ENCODE measurements at places on chromosomes 12 and 14. TPM values are rescaled to one million over a fixed set of nuclear protein-coding genes. Genes with fewer than 3 reads are reported as not detected.

FGF6 gene
- not detected for total RNA-seq

ADCY4 gene
- total RNA-seq: 16.7 TPM

SIX4 gene
- 6.5 TPM for total RNA-seq

EIF2S3B gene
- 15.0 TPM for total RNA-seq

AKAP5 gene
- 0.12 TPM for total RNA-seq

MMP14 gene
- 361 TPM for total RNA-seq

ALX1 gene
- total RNA-seq: 0.08 TPM

ZNF219 gene
- 2.3 TPM for total RNA-seq

GDF3 gene
- total RNA-seq: not detected

SMAGP gene
- total RNA-seq: 5.4 TPM

TTC6 gene
- total RNA-seq: not detected

SRRM4 gene
- not detected for total RNA-seq

POLE gene
- 12.5 TPM for total RNA-seq

KRT2 gene
- not detected for total RNA-seq

RFX4 gene
- total RNA-seq: not detected

ANO4 gene
- 0.08 TPM for total RNA-seq

SERPINA12 gene
- total RNA-seq: not detected

DBX2 gene
- total RNA-seq: not detected

TCL1B gene
- total RNA-seq: not detected

CCDC198 gene
- not detected for total RNA-seq

ACOT4 gene
- 0.68 TPM for total RNA-seq

POLE2 gene
- 4.9 TPM for total RNA-seq

PTPN6 gene
- total RNA-seq: 0.08 TPM

IFNG-AS1 gene
- not detected for total RNA-seq

CLEC7A gene
- total RNA-seq: not detected

TAS2R19 gene
- 4.3 TPM for total RNA-seq

CRY1 gene
- 13.2 TPM for total RNA-seq

P2RX2 gene
- not detected for total RNA-seq

DHRS1 gene
- 20.9 TPM for total RNA-seq

OTOGL gene
- 0.08 TPM for total RNA-seq

KRT85 gene
- not detected for total RNA-seq

SOAT2 gene
- not detected for total RNA-seq

SPTB gene
- not detected for total RNA-seq

REP15 gene
- 0.68 TPM for total RNA-seq

NTF3 gene
- 10.8 TPM for total RNA-seq

PRB2 gene
- total RNA-seq: not detected

MAPKAPK5 gene
- total RNA-seq: 18.3 TPM

ASPG gene
- not detected for total RNA-seq

ACRBP gene
- total RNA-seq: 0.23 TPM

ACOT6 gene
- not detected for total RNA-seq

PLEKHG7 gene
- total RNA-seq: not detected

MEG3 gene
- total RNA-seq: 24.7 TPM

LRRC43 gene
- total RNA-seq: 1.2 TPM

RNFT2 gene
- 4.2 TPM for total RNA-seq

NFE2 gene
- total RNA-seq: not detected

OR11H7 gene
- total RNA-seq: not detected

NOXRED1 gene
- total RNA-seq: 0.70 TPM

TMCC3 gene
- total RNA-seq: under 0.01 TPM

MBIP gene
- 5.5 TPM for total RNA-seq

SPIC gene
- total RNA-seq: not detected

GPD1 gene
- 0.47 TPM for total RNA-seq

HSP90AA1 gene
- 202 TPM for total RNA-seq

NRL gene
- 1.2 TPM for total RNA-seq

PRKD1 gene
- total RNA-seq: 7.7 TPM

ST8SIA1 gene
- 5.6 TPM for total RNA-seq

CHGA gene
- total RNA-seq: 0.59 TPM

SART3 gene
- 105 TPM for total RNA-seq

RPGRIP1 gene
- under 0.01 TPM for total RNA-seq

CFAP251 gene
- 2.3 TPM for total RNA-seq

All from smooth muscle cell of the coronary artery (primary cell).